Amniotic stem cell (primary cell): ENCODE measurements at places on chromosomes 2 and 18.

GRCh38 chr2:110853516-110853915, 121.1 kb downstream of the ACOXL start:
- no peak for DNase-seq

DNA sequence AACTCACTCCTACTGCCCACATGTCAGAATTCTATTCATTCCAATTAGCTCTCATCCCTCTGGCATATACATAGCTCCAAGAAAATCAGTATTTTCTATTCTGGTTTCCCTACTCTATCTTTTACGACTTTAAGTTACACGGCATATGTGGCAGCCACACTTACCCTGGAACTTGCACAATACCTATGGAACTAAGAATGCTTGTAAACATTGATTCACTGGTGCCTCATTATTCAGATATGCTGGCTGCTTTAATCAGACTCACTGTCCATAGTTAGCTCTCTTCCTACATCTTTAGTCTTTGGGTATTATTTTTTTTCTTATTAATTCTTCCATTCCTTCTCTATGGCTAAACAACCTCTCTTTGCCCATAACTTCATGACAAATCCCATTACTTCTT, 1519.9 kb upstream of the ACVR2A start:
- DNase-seq = no peak

DNA sequence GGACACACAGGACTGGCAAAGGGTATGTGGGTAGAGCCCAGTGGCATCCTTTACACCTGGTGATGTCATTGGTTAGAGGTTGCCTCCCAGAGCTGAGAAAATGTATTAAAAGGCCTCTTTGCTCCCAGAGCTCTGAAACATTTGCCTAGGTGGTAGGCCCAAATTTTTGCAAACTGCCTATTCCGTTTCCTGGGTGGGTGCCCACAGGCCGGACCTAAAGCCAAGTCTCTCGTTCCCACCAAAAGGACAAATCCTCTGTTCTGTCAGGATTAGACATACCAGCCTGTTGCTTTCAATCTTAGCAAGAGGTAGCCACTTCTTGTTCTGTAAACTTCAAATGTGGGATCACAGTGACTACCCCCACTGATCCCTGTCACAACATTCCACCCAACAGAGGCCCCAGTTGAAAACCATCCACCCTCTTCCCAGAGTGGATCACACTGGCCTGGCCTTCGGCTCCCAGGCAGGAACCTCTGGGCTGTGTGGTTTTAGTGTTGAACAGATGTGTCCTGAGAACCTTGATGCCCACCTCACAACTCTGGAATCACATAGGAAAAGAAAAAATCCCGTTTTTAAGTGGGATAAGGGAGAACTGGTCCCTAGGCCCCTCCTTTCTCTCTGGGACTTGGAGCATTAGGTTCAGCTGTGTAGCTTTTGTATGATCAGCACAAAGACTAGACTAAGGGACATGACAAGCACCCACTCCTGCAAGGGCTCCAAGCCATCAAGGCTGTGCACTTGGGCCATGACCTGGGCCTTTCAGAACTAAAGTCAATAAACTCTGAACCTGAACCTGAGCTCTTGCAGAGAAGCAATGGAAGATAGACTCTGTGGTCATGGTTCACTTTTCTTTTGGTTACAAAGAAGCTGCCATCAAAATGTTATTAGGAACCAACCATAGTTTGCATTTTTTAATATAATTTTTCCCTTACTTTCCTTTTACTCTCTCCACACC, 211.3 kb downstream of the CYP26B1 start:
- DNase-seq = no peak

DNA sequence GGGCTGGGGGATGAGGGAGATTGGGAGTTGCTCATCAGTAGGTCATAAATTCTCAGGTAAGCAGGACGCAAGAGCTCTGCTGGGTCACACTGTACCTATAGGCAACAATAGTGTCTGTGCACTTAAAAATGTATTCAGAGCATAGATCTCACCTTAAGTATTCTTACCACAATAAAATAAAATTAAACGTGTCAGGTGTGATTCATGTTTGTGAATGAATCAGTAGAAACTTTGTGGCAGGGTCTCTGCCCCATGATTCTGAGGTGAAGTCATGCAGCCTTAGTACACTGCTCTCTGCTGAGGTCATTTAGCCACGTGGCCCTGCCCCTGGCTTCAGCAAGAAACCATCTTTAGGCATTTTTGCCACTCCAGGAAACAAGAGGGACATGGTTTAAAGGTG, 253.8 kb downstream of the FBXO15 start:
- DNase-seq = no peak

DNA sequence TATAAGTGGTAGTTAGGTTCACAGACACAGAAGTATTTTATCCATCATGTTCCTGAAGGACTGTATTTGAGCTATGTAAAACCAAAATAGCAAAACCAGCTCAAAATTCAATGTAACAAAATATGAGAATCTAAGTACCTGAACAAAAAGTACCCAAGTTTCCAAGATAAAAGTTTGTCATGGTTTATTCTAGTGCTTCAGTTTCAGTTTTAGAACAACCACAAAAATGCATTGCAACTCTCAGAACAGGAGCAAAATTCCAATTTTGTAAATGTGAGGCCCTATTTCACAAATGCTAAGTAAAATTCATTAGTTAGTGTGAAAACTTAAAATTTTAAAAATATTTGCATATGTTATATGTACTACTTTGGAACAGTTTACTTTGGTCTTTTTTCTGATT, 5.0 kb upstream of the ALPK2 start:
- DNase-seq = no peak

GRCh38 chr2:201859949-201860348, 53.6 kb downstream of the CDK15 start:
- DNase-seq = no peak

DNA sequence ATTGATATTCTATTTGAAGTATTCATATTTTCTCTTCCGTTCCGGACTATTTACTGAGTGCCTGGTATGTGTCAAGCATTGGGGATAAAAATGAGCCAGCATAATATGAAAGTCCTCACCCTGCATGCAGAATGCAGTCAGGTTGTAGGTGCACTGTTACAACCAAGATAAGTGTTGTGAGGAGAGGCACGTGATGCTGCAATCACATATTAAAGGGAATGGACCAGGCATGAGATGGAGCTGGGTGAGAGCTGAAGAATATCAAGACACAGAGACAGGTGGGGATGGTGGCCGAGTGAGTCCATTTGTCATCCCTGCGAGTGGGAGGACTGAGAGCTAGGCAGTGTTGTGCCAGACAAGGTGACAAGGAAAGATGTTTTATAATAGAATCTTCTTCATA, 52.3 kb downstream of the MFSD6 start:
- no peak for DNase-seq

GRCh38 chr18:79792096-79792987, 5.4 kb upstream of the KCNG2 start:
- no peak for DNase-seq

- DNase-seq = no peak
Observed at GRCh38 chr18:77762642-77763041, 513.0 kb downstream of the GALR1 start.

- DNase-seq = no peak
Observed at GRCh38 chr18:70469916-70470315, 181.1 kb downstream of the SOCS6 start.

GRCh38 chr18:79405781-79406575, 10.2 kb downstream of the NFATC1 start:
- no peak for DNase-seq

- no peak for DNase-seq
Observed at GRCh38 chr2:48218169-48218568, 311.8 kb upstream of the STON1 start.
